ENCODE measurements at places on chromosomes 12 and 14.

DNA sequence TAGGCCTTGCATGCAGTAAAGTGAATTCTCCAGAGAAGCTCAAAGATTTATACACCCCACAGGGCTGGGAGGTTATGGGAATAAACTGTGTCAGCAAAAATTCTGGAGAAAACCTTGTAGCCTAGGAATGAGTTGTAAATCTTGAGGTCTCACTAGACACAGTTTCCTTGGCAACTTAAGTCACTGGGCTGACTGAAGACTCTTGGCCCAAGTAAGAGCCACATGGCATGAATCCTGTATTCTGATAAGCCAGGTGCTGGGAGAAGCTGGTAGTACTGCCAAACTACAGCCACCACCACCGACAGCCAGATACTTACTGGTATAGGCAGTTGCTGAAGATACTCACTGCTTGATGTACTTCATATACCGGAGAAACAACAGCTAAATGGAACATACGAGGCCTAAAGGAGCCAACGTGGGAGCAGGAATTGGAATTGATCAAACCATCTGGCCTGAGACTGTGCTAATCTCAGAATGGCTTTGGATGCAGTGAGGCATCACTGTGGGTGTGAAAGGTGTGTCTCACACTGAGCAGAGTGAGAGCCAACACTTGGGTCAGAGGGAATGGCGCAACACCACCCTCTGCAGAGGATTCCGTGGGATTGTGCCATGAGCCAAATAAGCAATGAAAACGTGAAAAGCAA lies 102.8 kb upstream of the TMCC3 start:
- DNase-seq, result peak; percentile 37

DNA sequence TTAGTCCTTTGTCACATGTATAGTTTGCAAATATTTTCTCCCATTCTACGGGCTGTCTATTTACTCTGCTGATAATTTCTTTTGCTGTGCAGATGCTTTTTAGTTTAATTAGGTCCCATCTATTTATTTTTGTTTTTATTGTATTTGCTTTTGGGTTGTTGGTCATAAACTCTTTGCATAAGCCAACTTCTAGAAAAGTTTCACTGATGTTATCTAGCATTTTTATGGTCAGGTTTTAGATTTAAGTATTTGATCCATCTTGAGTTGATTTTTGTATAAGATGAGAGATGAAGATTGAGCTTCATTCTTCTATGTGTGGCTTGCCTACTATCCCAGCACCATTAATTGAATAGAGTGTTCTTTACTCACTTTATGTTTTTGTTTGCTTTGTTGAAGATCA lies 1008.4 kb upstream of the ATXN7L3B start:
- no peak for DNase-seq

- DNase-seq, result no peak
Measured at GRCh38 chr12:120684523-120684932, 2.4 kb upstream of the MLEC start.

GRCh38 chr14:101654051-101654450 lies 92.8 kb downstream of the DIO3 start:
- DNase-seq, result no peak

DNA sequence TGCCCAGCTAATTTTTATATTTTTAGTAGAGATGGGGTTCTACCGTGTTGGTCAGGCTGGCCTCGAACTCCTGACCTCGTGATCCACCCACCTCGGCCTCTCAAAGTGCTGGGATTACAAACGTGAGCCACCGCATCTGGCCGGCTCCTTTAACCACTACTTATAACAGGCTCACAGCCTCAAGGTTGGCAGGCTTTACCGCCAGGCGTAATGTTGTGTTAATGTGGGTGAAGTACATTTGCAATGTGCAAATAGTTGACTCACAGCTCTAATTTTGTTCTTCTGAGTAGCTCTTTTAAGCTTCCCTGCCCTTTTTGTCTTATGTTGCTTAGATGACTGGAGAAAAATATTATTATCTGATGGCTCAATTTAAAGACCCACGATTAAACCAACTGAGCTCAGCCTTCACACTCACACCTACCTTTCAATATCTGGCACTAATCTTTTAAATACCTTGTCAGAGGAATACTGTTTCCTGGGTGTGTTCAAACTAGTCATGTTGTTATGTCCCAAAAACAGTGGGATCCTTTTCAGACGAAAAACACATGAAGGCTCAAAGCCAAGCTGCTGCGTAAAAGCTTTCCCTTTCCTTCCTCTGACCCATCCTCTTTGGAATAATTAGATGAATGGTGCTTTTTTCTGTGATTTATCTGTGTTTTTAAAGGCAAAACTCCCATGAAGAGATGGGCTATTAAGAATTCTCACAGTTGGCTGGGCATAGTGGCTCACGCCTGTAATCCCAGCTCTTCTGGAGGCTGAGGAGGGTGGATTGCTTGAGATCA lies 57.2 kb upstream of the USP44 start:
- DNase-seq, result peak; percentile 35
